Cerebellar nuclear complex (tissue), 1 donor: ENCODE measurements at places on chromosomes 6 and 20.

DNA sequence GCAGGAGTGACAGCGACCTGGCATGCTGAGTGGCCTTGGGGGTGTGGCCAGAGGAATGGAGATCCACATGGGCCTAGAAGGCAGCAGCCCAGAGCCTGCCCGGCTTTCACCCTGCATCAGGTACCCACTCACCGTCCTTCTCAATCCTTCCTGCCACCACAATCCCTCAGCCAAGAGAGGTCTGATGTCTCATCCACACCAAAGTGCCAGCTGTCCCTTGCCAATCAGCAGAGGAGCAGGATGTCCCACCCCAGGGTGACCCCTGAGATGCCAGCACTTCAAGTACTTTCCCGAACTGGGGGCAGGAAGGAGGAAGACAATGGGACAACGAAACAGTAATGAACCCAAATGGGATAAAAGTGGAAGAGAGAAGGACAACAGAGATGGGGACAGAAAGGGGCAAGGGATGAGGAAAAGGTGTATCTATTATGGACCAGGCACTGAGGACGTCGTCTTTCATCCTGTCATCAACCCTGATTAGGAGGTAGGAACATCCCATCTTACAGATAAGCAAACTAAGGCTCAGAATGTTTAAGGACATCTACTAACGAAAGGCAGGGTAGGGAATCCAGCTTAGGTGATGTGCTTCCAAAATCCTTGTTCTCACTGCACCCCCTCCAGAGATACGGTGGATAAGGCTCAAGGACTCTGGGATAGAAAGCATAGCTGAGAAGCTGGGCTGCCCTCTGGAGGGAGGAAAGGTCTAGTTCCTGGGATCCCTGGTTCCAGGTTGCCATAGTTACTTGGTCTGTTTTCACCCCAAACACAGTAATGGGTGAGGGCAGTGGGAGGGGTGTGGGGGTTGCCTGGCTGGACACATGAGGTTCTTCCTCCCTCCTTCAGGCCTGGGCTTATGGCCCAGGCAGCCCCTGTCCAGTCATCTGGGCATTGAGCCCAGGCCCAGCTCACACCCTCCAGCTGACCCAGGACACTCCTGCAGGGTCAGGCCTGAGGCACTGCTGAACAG is 4.5 kb upstream of the TNXB start:
- DNase-seq = no peak

DNA sequence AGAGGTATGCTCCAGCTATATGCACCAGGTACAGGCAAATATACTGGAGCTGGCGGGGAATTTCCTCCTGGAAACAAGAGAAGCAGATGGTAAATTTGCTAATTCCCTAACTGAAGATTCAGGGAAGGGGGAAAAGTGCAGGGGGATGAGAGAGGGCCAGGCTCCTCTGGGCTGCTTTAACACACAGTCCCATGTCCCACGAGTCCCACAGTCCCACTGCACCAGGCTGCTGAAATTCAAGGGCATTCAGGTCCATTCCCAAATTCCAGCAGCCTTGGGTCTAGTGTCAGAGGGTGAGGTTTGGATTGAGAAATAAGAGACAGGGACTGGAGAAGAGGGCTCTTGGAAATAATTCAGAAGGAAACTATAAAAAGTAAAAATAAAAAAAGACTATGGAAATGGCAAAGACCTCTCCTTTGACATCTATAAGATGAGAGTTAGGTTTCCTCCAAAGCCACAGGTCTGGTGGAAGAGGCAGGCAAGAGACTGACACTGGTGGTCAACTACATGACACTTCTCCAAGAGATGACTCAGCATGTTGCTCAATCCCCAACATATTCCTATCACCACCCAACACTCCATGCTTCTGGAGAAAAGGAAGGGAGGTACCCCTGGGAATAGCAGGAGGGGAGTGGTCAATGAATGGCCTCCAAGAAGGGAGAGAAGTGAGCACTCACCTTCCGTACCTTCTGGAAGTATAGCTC is 69.2 kb downstream of the TRAM2 start:
- no peak for DNase-seq

GRCh38 chr6:75393806-75394205 is 99.8 kb downstream of the FILIP1 start:
- DNase-seq = no peak

GRCh38 chr6:111122458-111123286 is 35.4 kb downstream of the SLC16A10 start:
- DNase-seq = no peak

DNA sequence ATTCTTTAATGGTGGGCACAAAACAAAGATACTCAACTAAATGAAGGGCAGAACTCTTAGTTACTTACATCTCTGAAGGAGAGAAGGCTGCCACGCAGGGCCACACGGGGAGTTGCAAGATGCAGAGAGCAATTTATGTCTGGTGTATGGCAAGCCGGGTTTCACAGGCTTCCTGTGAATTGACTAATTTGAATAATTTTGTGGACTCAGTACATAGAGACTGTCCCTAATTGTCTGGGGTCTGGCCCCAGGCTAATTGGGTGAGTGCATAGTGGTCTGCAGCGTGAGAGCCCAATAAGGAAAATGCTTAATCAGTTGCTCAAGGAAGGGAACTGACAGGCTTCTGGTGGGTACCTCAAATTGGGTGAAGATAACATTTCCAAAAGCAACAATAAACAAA is 205.7 kb downstream of the OTOR start:
- no peak for DNase-seq

- no peak for DNase-seq
Measured at GRCh38 chr6:140744659-140745320, 1370.3 kb upstream of the CITED2 start.

DNA sequence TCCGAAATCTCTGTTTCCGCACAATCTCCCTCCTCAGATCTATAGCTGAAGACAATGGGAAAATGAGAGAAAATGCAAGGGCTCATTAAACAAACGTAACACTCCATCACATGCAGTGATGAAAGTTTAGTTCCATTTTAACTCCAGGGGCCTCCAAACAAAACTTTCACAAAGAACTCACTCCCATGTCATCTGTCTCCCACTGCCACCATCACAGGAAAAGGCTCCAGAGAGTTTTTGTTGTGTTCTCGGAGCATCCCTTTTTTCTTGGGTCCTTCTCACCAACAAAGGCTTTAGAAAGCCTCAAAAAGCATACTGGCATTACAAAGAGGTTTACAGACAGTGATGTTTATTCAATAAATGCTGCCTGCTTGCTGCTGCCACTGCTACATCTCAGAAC is 339.6 kb downstream of the TPBG start:
- no peak for DNase-seq

DNA sequence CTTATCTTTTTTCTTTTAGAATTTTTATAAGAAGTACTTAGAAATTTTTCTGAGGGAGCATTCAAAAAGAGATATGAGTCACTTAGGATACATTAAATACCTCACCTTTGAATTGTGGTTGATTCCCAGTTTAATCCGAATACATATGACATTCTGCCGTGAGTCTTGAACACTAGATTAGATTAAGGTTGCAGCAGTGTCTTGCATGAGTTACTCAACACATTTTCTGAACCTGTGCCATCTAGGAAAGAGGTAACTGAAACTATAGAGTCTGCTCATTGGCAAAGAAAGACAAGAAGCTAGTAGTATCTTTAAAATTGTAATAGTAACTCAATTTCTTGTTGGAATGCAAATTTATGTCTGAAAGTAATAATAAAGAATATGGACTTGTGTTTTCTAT is 14.9 kb downstream of the PEX3 start:
- DNase-seq = no peak

GRCh38 chr20:2208897-2209296 is 86.9 kb upstream of the TGM3 start:
- DNase-seq = no peak

GRCh38 chr6:148195511-148195910 is 147.1 kb upstream of the SASH1 start:
- DNase-seq = no peak

- DNase-seq = no peak
Measured at GRCh38 chr6:51463321-51463720, 624.1 kb downstream of the PKHD1 start.

GRCh38 chr6:166830185-166830890 is 126.0 kb downstream of the RNASET2 start:
- no peak for DNase-seq

DNA sequence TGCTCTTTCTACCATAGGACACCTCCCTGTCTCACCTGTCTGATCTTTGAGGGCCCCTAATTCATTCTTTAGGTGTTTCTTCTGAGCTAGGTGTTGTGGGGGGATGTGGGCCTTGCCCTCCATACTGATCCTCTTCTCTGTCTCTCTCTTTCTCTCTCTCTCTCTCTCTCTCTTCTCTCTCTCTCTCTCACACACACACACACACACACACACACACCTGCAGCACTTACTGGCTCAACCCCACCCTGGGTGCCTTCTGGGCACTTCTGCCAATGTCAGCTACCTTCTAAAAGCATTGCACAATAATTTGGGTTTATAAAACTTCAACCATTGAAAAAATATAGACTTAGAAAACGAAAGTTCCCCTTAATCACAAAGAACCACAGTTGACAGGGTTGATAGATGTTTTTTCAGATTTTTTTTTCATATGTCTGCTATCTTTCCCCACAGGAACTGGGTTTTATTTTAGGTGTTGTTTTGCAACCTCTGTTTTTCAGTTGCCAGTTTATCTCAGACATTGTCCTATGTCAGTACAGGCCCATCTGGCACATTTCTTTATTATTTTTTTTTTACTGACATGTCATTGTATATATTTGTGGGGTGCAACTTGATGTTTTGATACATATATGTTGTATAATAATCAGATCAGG is 28.1 kb downstream of the PKIG start:
- no peak for DNase-seq

DNA sequence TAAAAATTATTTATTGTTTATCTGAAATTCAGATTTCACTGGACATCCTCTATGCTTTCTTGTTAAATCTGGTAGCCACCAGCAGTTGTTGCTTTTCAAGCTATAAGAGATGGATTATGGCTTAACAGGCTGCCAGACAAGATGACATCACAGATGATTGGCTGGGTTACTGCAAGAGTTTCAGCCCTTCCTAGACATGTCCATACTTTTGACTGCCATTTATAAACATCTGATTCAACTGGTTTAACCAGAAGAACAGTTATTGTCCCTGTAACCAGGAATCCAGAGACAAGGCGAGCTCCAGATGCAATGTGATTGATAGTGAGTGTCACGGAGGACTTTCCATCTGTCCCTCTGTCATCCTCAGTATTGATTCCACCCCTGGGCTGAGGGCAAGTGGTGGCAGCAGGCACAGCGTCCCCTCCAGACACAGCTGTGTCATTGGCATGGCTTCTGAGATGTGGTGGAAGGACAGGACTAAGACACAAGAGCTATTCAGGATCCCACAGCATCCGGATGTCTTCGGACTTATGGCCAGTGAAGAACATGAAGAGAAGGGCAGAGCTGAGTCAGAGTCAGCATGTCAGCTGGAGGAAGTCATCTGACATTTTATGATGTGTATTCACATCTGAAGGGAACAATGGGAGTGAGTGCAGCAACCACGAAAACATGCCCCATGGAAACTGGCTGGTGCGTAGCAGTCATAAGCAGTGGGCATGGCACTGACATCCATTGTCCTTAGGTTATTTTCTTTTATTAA is 284.5 kb upstream of the CDYL start:
- no peak for DNase-seq

GRCh38 chr6:10141746-10142443 is 273.0 kb downstream of the TFAP2A start:
- DNase-seq = no peak

GRCh38 chr6:159110013-159110412 is 59.2 kb upstream of the FNDC1 start:
- no peak for DNase-seq

GRCh38 chr20:40692240-40693011 is 3.4 kb upstream of the MAFB start:
- DNase-seq = no peak

DNA sequence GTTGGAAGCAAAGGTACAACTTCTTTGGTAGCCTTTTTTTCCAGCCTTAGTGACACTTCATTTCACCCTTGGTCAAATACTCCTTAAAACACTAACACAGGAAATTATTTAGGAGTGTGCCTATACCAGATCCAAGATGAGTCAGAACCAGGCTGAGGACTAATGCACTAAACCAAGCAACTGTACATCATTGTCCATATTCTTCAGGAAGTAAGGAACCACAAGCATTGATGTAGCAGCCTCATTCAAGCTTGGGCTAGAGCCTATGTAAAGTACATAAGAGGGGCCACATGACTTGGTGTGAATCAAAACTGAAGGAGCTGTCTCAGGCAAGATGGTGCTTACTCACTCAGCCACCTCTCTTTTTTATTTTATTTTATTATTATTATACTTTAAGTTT is 20.7 kb upstream of the ADGB start:
- DNase-seq = no peak

GRCh38 chr6:43740321-43740960 is 29.6 kb upstream of the VEGFA start:
- no peak for DNase-seq

- DNase-seq = no peak
Measured at GRCh38 chr6:121319112-121319553, 15.1 kb downstream of the TBC1D32 start.

- no peak for DNase-seq
Measured at GRCh38 chr6:156068881-156069280, 613.2 kb upstream of the NOX3 start.

DNA sequence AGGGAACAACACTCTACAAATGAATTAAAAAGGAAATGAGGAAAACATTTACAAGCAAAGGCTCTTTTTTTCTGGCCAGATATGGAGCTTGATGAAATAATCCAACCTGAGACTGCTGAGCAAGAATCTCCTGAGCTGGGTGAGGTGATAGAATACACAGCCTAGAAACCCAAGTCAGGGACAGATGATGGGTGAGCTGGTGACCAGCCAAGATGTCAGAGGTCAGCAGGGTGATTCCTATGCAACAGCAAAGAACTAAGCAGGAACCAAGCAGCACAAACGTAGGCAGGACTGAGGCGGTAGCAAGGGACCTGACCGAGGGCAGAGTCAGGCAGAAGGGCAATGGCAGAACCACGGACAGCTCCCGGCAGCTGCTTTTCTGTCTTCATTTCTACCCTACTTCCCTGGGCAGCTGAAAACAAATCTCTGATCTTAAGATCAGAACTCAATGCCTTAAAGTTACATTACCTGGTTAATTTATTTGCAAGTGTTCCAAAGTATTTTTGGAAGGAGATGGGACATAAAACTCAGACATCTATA is 75.1 kb downstream of the CDC40 start:
- no peak for DNase-seq
